ENCODE measurements at places on chromosomes 7 and 10.

- DNase-seq = no peak
Observed at GRCh38 chr10:29689001-29689400, 54.2 kb upstream of the SVIL start.

DNA sequence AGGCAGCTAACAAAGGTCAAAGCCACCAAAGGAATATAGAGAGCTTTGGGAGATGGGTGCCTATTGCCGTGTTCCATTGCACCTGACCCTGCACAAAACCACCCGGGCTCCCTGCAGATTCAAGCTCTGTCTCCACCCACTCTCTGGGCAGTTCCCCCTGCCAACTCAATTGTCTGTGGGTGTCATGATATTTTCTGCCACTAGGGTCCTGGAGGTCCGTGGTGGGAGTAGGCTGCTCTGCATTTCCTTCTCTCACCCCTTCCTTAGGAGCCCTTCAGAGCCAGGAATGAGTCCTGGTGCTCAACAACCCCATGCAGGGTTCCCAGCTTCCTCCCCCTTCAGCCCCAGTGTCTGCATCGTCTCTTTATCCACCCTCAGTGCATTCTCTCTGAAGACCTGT lies 34.1 kb downstream of the PNLIPRP2 start:
- DNase-seq = no peak

- DNase-seq = no peak
Observed at GRCh38 chr10:78763651-78764395, 304.9 kb upstream of the ZMIZ1 start.

DNA sequence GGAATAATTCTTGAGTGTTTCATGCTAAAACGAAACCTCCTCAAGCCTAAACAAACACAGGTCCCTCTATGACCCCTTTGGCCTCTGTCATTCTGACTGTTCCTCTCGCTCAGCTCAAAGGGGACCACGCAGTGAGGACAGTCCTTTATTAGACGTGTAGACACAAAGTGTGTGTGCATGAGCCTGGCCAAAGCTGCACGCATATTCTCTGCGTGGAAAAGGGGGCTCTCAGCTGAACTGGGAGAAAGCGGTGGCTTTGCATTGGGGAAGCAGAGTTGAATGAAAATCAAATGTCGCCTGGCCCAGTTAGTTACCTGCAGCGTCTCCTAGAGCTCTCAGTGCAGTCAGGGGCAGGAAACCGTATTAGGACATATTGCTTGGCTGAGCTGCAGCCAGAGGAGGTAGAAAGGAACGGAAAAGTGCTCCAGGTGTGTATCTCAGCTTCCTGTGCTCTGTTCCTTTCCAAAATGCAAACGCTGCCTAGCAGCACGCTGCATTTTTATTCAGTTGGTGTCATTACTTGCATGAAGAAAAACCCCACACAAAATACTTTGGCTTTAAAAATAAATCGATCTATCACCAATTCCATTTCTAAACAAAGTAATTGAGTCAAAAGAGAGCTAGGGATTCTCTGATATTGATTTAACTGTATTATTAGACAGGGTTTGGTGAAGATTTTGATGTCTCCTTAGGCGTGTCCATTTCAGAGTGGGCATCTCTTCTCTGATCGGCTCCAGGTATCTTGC lies 4.9 kb downstream of the GATA3 start:
- DNase-seq = no peak

DNA sequence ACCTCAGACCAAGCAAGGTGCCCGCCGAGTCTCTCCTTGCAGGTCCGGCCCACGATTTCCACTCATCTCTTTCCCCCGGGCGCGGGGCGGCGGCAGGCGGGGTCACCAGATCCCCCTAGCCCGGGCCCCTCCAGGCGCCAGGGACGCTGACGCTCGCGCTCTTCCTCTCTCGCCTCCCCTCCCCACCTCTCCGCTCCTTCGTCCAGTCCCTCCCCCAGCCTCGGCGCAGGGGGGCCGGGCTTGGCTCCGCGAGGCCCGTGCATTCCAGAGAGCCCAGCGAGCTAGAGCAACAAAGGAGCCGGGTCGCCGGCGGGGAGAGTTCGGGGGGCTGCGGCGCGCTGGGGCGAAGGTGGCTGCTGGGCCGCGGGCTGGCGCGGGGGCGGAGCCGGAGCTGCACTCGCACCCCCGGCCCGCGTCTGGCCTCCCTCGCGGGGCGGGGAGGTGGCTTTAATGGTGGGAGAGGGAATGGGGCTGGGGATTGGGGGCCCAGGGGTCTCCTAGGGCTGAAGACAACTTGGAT lies at the start of gene SMO:
TSS of gene SMO (plus strand) at position 262 of the 520 bp plus-strand sequence. CDS start 519 bp downstream, outside the sequence.
- DNase-seq = no peak

- no peak for DNase-seq
Observed at GRCh38 chr7:44313621-44314031, 11.8 kb downstream of the CAMK2B start.

GRCh38 chr10:10831085-10831484 lies 186.6 kb upstream of the CELF2 start:
- DNase-seq = peak; percentile 67

GRCh38 chr10:14010101-14010558 lies 320.6 kb downstream of the FRMD4A start:
- no peak for DNase-seq
